ENCODE measurements at places on chromosomes 6 and 20. TPM values are rescaled to one million over a fixed set of nuclear protein-coding genes. Genes with fewer than 3 reads are reported as not detected.

The LHFPL5 gene
- not detected for total RNA-seq

The MEI4 gene
- not detected for total RNA-seq

The ATRN gene
- 11.4 TPM for total RNA-seq

The TRIM15 gene
- 0.76 TPM for total RNA-seq

The RAB22A gene
- 19.9 TPM for total RNA-seq

The FNDC1 gene
- total RNA-seq = not detected

The FUT9 gene
- total RNA-seq = not detected

The NRSN2 gene
- 1.5 TPM for total RNA-seq

The PRRT1 gene
- total RNA-seq = 0.32 TPM

The GINS1 gene
- total RNA-seq = 25.7 TPM

The RAB23 gene
- 2.7 TPM for total RNA-seq

The UST gene
- total RNA-seq = 0.10 TPM

The PACRG gene
- not detected for total RNA-seq

The EFCAB8 gene
- 0.73 TPM for total RNA-seq

The L3MBTL1 gene
- 6.0 TPM for total RNA-seq

The ZNFX1 gene
- 90.5 TPM for total RNA-seq

The CST5 gene
- total RNA-seq = not detected

The ACOT13 gene
- 20.4 TPM for total RNA-seq

The HLA-DQA1 gene
- 89.7 TPM for total RNA-seq

The SLC17A3 gene
- total RNA-seq = 0.66 TPM
